Renal cortical epithelial cell (primary cell): ENCODE measurements at places on chromosomes 6 and 20. TPM values are rescaled to one million over a fixed set of nuclear protein-coding genes. Genes with fewer than 3 reads are reported as not detected.

C6orf58 gene
- 0.25 and 1.0 TPM in 2 replicates for total RNA-seq

CDH26 gene
- 0.15 TPM in 1 of 2 replicates, not detected in the other for total RNA-seq

PSORS1C2 gene
- total RNA-seq: not detected in 2 replicates

FAXC gene
- 7.8 and 8.1 TPM in 2 replicates for total RNA-seq

BACH2 gene
- total RNA-seq: 0.52 and 0.89 TPM in 2 replicates

OR2H1 gene
- total RNA-seq: not detected in 2 replicates

COL11A2 gene
- 0.17 and 0.20 TPM in 2 replicates for total RNA-seq

DNA sequence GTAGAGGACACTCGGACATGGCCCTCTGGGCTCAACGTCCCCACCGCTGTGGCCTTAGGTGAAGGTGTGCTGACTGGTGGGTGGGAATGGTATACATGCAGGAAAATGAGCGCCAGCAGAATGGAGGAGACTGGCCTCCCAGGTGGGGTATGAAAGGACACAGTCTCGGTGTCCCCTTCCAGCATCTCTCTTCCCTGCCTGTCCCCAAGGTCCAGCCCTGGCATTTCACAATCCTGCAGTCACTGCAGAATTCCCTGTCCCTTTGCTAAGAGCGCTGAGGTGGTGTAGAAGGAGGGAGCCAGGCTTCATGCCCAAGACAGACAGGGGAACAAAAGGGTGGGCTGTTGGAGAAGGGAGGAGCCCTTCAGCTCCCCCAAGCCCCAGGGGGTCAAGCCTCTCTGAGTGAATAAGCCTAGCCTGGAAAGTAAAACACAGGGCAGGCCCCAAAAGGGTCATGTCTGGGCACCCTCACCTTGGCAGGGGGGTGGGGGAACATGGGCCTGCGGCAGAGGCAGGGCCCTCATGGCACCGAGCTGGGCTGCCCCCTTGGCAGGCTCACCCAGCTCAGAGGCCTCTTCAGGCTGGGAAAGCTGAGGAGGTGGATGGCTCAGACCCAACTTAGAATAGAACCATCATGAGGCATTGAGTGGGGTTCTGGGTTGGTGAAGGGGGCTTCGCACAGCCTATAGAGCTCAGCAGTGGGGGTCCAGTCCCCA lies 23.9 kb downstream of the TFEB start:
- no peak for DNase-seq

- DNase-seq: no peak
Observed at GRCh38 chr6:158077676-158078075, 90.4 kb downstream of the SERAC1 start.

DNA sequence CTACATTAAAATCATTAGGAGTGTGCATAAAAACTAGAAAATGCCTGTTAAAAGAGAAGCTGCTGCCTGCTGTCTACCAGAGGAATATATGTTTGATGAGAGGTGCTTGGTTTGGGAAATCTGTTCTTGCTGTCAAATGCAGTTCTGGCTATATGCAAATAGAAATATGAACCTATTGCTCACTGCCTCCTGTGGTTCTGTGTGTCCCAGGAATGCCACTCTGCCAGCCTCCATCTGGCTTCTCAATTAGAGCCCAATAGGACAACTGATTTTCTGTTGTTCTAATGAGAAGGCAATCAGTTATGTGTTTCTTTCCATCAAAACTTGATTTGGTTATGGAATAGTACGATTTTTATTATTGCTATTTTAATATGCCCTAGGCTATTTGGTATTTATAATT lies 759.7 kb downstream of the HDGFL1 start:
- no peak for DNase-seq

GRCh38 chr6:166907373-166907841 lies 48.9 kb downstream of the RNASET2 start:
- DNase-seq: no peak

DNA sequence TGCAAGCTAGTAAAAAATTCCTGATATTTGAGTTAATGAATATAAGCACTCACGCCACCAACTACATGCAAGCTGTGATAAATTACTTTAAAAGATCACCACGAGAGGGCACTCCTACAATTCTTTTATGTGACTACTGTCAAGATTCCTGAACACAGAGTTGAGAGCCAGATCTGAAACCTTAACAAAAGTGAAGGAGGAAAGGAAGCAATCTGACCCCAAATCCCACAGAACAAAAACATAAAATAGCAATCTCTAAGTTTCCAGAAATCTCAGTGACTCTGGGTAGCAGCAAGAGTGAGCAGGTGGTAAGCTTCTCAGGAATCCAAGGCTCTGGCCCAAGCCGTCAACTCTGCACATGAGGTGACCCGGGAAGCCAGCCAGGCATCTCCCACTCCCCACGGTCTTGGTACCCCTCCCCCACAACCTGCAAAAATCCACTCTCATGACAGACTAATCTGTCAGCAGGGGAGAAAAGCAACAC lies 55.1 kb downstream of the STAU1 start:
- DNase-seq: peak; percentile 79

- peak; percentile 36 for DNase-seq
Observed at GRCh38 chr6:38350220-38350619, 289.5 kb downstream of the BTBD9 start.

- peak; percentile 52 for DNase-seq
Observed at GRCh38 chr20:37276494-37277252, 12.8 kb upstream of the MANBAL start.

DNA sequence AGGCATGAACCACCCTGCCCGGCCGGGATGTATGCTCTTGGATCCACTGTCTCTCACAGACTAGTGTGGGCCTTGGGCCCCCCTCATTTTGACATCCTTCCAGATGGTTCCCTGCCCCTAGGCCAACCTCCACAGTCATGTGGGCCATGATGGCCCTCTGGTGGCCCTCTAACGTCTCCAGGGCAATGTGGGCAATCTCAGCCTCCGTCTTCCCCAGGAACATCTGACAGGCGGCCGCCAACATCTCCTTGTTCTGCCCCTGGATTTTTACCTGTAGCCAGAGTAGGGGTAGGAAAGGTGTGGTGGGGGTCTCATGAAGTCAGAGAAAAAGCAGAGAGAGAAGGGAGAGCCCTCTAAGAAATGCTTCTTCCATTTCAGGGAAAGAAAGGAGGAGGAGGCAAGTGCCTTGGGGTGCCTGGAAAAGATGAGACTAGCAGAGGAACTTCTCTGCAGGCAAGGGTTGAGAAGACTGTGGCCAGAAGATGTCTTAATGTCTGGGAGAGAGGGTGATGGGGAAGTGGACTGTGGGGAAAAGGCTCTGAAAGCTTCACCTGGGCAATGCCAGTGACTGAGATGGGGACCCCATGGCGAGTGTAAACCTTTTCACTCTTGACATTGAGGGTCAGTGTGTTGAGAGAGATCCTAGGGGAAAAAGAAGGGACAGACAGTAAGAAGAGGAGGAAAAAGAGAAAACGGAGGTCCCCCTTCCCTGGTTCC lies 1.3 kb downstream of the FLOT1 start:
- DNase-seq: no peak

DNA sequence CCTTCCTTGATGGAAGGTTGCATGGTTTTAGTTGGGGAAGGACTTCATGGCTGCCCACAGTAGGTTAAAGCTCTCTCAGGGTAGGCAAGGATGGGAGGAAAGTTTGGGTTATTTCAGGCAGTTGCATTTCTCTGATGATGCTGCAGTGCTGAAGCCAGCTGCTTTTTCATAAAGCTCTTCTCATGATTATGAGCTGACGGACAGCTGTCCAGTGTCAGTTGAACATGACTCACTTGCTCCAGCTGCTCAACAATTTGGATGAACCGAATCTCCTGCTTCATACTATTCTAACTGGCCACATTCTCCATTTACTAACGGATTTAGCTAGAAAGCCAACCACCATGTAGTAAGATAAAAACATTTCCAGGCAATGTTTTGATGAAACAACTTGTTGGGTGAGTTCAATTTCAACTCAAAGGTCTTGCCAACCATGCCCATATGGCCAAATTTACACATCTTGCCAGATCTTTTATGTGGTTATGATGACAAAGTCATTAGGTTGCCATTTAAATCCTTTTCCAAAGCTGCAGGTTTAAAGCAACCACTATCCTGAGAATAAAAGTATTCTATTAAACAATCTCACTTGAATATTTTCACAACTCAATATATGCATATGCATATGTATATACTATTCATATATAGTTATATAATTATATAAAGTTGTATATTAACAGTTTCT lies 125.9 kb downstream of the HS3ST5 start:
- no peak for DNase-seq

- DNase-seq: peak; percentile 96
Observed at GRCh38 chr6:63560801-63561287, 11.4 kb upstream of the LOC128125822 start.

GRCh38 chr20:63518351-63518861 lies 2.2 kb upstream of the PPDPF start:
- DNase-seq: no peak

GRCh38 chr20:54606380-54606779 lies 131.0 kb downstream of the DOK5 start:
- no peak for DNase-seq

- DNase-seq: peak; percentile 87
Observed at GRCh38 chr6:11393713-11394627, 143.6 kb upstream of the TMEM170B start.
